ENCODE measurements at places on chromosomes 6 and 20.

DNA sequence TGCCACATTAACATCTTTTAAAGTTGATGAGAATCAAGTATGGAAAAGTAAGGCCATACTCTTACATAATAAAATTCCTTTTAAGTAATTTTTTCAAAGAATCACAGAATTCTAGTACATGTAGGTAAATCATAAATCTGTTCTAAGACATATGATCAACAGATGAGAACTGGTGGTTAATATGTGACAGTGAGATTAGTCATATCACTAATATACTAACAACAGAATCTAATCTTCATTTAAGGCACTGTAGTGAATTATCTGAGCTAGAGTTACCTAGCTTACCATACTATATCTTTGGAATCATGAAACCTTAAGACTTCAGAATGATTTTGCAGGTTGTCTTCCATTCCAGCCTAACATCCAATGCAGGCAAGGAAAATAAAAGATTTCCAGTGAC, 11.6 kb downstream of the PLN start:
- DNase-seq, result no peak

- DNase-seq, result no peak
Measured at GRCh38 chr6:151137542-151137941, 102.2 kb upstream of the AKAP12 start.

DNA sequence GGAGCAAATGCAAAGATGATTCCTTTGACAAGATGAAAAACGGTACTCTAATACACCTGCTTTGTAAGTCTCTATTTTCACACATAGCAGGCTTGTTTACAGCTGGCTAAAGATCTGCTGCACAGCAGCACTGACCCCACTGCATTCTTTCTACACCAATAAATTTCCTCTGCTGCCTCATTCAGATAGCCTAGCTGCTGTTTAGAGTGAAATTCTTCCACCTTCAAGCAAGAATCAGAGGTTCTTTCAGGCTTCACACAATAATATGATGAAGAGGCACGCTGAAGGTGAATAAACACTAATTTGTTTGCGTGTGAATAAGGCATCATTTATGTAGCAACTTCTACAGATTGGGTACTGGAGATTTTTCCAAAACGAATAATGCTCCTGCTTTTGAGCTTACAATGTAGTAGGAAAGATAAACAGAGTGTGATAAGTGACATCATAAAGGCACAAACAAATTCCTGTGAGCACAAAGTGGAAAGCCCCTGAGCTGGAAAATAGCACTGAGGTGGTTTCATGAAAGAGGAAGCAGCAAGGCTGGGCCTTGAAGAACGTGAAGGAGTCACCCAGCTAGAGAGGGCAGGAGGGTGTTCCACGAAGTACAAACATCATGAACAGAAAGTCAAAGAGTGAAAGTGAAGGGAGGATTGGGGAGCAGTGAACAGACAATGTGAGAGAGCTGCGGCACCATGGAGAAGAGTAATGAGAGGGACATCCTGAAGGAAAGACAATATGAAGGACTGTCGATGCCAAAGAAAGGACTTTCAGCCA, 543.4 kb downstream of the CD83 start:
- DNase-seq, result no peak

DNA sequence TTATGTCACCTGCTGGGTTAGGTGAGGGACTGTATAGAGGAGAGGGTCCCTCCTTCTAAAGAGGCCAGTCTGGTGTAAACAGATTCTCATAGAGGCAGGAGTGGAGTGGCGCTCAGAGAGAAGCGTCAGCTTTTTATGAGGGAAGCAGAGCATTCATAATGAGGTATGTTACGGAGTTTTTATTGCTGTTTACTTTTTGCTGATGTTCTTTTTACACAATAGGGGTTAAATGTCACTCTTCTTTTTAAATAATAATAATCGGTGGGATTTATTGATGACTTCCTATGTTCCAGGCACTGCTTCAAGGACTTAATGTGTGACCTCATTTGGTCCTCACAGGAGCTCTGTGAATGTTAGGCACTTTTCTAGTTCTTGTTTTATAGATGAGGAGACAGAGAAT, 79.9 kb downstream of the L3MBTL3 start:
- no peak for DNase-seq

GRCh38 chr20:51542571-51543421, at the start of gene NFATC2:
NFATC2 (minus strand) TSS chr20:51542719; CDS start chr20:51542499, 220 bp downstream.
- peak; percentile 79 for DNase-seq

DNA sequence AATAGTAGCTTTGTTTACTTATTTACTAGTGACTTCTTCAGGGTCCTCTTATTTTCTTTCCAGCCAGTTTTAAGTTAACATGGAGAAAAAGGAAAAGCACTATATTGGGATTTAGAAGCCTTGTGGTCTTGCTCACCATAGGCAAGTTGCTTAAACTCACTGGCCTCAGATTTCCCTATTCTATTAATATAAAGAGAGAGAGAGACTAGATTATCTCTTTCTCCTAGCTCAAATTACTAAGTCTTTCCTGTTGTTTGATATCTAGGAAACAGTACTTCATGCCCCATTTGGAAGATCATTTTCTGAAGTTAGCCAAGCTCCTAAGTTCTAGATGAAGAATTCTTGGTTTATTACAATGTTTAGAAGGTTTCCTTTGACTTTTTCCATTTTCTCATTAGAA, 32.5 kb downstream of the CTNNBL1 start:
- DNase-seq, result no peak

DNA sequence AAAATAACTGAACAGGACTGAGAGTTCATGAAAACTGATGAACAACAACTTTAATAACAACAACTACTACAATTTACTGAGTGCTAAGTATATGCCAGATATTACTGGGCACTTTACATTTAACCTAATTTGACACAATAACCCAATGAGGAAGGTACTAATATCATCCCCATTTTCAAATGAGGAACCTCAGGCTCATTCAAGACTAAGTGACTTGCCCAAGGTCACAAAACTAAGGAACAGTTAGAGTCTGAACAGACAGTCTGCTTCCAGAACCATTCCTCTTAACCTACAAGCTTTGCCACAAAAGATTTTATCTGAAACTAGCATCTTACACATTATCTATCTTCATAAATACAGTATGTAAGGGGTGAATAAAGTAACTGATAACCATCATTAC, 10.6 kb upstream of the NDRG3 start:
- no peak for DNase-seq

Data from neural progenitor cell (in vitro differentiated cells).